ENCODE measurements at places on chromosomes 2 and 18.

DNA sequence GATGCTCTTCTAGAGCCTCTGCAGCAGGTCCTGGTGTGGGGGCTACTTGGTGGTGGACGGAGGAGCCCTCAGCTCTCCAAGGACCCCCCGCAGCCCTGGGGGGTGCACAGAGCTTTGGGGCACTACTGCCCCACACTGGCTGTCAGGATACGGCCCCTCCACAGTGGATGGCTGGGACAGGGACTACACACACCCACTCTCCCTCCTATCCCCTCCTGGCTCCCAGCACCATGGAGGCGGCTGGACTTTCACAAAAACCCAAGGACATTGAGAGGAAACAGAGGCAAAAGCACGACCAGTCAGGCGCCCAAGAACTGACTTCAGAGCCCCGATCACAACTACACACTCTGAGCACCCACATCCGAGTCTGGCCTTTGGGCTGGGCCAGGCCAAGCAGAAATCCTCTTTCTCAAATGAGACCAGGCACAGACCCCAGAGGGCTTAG, 12.6 kb downstream of the GPR35 start:
- no peak for DNase-seq

GRCh38 chr18:44996261-44996660, 315.6 kb downstream of the SETBP1 start:
- no peak for DNase-seq

DNA sequence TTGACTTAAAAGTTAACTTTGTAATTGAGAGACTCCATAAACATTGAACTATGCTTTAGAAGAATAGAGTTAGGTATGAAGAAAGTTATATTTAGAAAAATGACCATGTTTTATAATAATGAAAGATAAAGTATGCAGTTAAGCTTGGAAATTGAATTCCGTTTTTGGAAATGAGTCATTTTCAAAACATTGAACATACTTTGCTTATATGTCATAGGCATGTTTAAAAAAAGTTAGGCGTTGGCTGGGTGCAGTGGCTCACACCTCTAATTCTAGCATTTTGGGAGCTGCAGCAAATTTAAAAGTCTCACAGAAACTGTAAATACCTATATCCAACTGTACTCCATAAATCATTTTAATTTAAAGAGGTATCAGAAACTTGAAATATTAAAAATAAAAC, 607.4 kb downstream of the CBLN2 start:
- DNase-seq = no peak

GRCh38 chr2:10052216-10052615, 8.9 kb downstream of the KLF11 start:
- DNase-seq = no peak

DNA sequence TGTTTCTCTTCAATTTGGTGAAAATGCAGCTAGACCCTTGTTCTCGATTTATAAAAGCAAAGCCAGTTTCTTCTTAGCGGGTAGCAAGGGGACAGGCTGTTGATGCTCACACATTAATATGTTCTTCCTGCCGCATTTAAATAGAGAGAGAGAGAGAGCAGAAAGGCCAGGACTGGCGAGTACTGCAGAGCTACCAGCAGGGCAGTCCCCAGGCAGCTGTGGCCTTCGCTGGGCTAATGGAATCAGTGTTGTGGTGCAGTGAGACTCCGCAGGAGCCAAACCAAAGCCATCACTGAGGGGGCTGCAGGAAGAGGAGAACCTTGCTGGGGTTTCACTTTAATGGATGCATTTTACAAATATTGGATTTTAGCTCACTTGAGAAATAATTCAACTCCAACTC, 223.6 kb downstream of the ACTR3 start:
- no peak for DNase-seq

DNA sequence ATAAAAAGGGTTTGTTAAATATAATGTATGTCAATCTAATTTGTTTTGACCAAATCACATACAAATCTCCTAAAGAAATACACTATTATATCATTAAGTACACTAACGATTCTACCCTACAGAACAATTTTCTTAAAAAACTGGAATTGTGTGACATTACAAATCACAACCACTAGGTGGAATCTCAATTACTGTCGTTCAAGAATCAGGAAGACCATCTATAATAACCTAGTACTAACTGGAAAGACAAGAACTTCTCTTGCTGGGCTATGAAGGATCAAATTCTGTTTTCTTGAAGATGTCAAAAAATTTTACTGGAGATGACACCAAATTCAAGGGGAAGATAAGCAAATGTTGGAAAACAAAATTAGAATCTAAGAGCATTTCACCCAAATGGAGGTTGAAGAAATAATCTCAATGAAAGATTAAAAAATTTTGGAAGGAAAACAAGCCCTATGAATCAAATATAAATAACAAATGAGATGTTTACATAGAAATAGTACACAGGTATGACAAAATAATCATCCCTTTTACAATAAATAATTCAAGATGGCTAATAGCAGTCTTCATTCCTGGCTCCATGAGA, 110.9 kb downstream of the STK39 start:
- DNase-seq = peak; percentile 47

DNA sequence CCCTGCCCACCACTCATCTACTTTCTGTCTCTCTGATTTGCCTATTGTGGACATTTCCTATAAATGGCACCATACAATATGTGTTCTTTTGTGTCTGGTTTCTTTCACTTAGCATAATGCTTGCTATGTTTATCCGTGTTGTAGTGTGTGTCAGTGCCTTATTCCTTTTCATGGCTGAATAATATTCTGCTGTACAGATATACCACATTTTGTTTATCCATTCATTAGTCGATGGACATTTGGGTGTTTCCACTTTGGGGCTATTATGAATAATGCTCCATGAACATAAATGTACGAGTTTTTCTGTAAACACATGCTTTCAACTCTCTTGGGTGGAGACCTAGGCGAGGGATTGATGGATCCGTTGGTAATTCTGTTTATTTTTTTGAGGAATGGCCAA, 15.6 kb downstream of the ARL4C start:
- no peak for DNase-seq

DNA sequence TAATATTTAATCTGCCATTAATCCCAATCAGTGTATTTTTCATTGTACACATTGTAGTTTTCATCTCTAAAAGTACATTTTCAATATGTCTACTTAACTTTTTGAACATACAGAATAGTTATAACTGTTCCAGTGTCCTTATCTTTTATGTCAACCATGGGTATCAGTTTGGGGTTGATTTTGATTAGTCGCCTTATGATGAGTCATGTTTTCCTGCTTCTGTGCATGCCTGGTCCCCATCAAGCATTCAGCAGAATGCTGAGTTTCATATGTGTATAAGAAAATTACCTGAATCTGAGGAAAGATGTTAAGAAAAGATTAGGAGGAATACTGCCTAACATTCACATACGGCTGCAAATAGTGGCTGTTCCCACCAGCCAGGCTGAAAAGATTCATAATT, 17.7 kb downstream of the SPDYA start:
- DNase-seq = no peak

- peak; percentile 73 for DNase-seq
Observed at GRCh38 chr2:127083819-127084503, 23.0 kb downstream of the BIN1 start.

DNA sequence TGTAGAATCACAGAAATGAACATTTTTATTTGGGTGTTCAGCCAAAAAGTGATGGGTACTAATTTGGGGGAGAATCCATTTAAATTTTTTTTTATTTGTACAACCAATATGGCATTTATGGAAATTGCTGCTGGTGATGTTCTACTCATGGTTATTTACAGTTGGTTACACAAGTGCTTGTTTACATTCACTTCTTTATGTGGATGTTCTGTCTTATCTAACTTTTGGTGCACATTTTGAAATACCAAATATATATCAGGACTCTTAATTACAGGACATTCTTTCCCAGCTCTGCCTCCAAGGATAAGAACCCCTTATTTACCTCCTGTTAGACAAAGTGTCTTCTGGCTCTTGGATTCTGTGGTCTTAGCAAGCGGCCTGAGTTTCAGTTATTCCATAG, 35.2 kb downstream of the NEMP2 start:
- DNase-seq = no peak

DNA sequence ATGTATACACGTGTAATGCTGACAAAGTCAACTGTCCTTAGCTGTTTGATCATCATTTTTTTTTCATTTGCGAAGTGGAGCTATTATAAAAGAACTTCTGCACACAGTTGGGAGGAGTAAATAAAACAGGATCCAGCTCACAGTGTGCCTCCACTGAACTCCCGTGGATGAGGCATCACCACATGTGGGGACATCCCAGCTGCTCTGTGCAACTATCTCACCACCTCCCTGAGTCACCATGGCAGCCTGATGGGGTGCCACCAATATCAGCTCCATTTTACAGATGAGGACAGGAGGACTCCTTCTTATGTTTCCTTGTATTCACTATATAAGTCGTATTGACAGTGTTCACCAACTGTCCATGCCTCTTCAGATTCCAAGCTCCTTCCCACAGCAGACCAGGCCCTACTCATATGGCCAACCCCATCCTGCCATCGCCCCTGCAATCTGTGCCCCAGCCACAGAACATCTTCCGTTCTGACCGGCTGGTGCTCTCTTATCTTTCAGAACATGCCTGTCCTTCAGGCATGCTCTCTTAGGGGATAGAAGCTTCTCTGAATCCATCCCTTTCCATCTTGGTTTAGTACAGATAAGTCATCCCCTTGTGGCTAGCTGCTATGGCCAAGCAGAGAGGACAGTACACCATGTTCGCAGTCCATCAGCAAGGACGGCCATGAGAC, 288.1 kb downstream of the RNF144A start:
- no peak for DNase-seq

DNA sequence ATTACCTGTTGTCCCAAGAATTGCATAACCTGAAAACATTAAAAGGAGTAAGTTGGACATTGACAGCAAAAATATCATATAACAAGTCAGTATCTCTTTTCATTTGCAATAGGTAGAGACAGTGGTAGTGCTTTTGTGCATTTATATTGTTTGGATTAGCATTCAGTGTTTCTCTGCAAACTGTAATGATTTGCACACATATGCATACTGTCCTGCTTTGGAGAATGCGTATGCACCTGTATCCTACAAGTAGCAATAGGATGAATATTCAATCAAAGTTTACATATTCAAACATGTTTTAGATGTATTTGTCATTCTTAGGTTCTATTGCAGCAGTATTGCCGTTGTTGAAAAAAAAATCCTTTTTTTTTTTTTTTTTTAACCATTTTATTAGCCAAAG, 201.9 kb downstream of the ZNF407 start:
- no peak for DNase-seq
